ENCODE measurements at places on chromosomes 3 and 15. TPM values are rescaled to one million over a fixed set of nuclear protein-coding genes. Genes with fewer than 3 reads are reported as not detected.
A peak's percentile ranks its signal among the peaks of the same experiment; 100 is the strongest.

- DNase-seq: peak; percentile 31
Observed at GRCh38 chr15:41546851-41547786, 3.1 kb upstream of the RPAP1 start.

DNA sequence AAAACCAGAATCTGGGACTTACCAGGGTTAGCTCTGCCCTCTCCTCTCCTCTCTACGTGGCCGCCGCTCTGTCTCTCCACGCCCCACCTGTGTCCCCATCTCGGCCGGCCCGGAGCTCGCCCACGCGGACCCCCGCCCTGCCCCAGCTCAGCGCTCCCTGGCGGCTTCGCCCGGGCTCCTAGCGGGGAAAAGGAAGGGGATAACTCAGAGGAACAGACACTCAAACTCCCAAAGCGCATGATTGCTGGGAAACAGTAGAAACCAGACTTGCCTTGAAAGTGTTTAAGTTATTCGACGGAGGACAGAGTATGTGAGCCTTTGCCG is 5.4 kb downstream of the ISL2 start:
- no peak for DNase-seq

The ADCY5 gene
- polyA plus RNA-seq: 0.23 TPM

GRCh38 chr3:53162672-53163443 is 1.8 kb downstream of the PRKCD start:
- DNase-seq: no peak

- no peak for DNase-seq
Observed at GRCh38 chr3:192063570-192063969, 602.6 kb downstream of the PYDC2 start.

The LEKR1 gene
- polyA plus RNA-seq: 0.53 TPM

The CCR5 gene
- polyA plus RNA-seq: not detected

The PRR23A gene
- not detected for polyA plus RNA-seq

DNA sequence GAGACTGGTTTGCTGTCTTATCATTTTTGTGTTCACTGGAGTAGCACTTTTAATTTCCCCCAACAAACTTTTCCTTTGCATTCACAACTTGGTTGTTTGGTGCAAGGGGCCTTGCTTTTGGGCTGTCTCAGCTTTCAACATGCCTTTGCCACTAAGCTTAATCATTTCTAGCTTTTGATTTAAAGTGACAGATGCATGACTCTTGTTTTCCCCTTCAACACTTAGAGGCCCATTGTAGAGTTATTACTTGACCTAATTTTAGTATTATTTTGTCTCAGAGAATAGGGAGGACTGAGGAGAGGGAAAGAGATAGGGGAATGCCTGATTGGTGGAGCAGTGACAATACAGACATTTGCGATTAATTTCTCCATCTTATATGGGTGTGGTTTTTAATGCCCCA is 340.1 kb upstream of the MANF start:
- no peak for DNase-seq

DNA sequence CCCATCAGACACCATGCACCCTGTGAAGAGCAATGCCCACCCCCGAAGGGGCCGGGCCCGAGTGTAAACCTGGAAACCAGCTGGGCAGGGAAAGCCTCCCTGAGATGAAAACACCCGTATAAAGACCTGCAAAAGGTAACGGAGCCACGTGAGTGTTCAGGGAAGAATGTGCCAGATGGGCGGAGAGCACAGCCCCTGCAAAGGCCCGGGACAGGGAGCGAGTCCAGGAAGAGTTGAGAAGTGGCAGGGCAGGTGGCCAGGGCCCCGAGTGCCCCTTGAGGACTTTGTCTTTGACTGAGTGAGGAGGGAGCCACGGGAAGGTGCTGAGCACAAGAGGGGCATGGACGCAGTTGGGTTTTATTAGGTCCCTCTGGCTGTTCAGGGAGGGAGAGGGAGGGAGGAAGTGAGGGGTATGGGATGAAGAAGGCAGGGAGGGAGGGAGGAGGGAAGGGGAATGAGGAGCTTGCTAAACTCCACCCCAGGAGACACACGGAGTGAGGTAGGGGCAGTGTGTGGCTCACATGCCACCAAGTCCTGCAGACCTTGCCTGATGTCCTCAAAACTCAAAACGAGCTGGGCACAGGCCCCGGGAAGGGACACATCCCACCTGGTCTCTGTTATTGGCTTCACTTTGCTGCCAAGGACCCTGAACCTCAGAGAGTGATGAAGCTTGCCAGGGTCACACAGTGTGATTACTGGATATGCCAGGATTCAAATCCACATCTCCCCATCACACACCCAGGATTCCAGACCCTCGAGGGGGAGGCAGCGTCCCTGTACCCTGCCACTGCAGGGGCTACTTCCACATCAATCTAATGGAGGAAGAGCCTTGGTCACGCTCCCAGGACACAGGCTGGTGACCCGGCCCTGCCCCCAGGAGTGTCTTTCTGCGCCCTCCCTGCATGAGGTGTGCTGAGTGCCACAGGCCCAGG is 49.1 kb upstream of the IQSEC1 start:
- no peak for DNase-seq

The TUBGCP4 gene
- polyA plus RNA-seq: 10.2 TPM

The GHSR gene
- polyA plus RNA-seq: not detected

The NPAP1 gene
- polyA plus RNA-seq: not detected

- no peak for DNase-seq
Observed at GRCh38 chr3:32813180-32813579, 4.6 kb upstream of the TRIM71 start.

- DNase-seq: no peak
Observed at GRCh38 chr3:38613426-38613825, 36.1 kb downstream of the SCN5A start.

GRCh38 chr15:58698887-58699641 is 50.4 kb downstream of the ADAM10 start:
- DNase-seq: no peak

GRCh38 chr3:2656806-2657777 is 453.1 kb downstream of the IL5RA start:
- no peak for DNase-seq

DNA sequence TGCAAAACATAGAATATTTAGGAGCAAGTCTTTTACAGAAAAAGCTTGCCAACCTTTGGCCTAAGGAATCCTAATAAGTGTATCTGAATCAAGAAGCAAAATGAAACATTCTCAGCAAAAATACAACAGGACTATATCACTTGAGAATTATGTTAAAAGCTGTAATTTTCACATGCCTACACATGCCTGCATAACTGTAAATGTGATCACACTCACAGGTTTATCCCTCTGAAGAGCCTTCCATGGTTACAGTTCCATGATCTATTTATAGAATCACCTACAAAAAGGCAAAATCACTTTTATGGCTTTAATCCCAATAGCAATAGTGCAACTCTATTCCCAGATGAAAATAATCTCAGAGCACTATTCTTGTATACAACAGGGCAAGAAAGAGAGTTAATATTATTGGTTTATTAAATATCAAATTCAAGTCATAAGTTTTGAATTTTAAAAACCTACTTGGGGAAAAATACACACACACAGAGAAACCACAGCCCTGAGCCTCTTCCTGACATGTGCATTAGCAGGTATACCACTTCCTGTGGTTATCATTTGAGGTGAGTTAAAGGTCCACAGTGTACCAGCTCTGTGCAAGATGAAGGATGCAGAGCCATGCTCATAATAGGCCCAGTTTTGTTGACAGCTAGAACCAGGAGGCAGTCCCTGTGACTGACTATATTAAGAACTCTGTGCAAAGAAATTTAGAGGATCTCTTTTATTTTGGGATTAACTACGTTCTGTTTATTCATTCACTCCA is 252.5 kb upstream of the TGFBR2 start:
- no peak for DNase-seq

DNA sequence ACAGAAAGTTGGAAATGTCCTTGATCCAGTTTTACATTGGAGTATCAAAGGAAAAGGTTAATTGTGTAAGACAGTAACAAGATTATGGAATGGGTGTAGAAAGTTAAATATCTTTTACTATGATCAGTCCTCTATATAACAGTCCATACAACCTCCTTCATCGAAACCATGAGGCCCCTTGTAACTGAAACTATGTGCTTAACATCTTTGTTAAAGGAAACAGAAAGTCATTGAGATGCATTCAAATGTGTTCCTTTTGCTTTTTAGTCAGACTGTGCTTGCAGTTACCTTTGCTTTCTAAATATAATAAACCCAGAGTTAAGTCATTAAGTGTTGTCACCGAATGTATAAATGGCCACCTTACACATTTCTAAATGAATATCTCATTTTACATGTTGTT is 1298.5 kb downstream of the ROBO2 start:
- no peak for DNase-seq

- DNase-seq: no peak
Observed at GRCh38 chr3:148588291-148588690, 109.4 kb upstream of the AGTR1 start.

GRCh38 chr3:126313580-126314304 is 43.5 kb downstream of the KLF15 start:
- no peak for DNase-seq

- no peak for DNase-seq
Observed at GRCh38 chr3:7144697-7145308, 283.9 kb downstream of the GRM7 start.

DNA sequence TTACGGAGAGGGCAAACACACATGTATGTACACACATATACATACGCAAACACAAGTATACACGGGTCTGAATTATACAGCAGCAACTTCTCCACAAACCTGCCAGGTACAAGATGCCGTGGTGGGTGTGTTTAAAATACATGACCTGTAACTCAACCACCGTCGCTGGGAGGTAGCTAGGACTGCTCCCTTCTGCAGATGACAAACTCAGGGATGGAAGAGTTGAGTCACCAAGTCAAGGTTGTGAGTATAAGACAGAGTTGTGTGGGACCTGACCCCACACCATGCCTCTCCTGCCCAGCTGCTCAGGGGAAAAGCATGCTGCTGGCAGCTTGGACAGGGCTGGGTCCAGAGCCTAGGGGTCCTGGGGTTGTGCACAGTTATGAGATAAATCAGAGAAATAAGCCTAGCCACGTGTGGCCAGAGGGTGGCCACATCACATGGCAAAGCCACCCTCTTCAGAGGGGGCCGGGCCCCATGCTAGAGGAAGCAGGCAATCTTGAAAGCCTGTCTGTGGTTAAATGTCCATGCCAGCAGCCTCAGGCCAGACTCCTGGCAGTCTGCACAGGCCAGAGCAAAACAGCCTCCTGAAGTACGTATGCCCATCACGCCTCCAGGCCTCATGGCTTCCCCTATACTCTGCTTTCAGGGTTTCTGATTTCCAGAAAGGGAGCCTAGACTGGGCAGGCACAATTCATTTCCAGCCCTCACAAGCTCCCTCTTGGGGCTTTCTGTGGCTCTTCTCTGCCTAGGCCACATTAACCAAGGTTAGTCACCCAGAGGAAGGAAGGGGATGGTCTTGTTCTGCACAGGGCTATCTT is 107.7 kb upstream of the RPL32 start:
- DNase-seq: no peak

DNA sequence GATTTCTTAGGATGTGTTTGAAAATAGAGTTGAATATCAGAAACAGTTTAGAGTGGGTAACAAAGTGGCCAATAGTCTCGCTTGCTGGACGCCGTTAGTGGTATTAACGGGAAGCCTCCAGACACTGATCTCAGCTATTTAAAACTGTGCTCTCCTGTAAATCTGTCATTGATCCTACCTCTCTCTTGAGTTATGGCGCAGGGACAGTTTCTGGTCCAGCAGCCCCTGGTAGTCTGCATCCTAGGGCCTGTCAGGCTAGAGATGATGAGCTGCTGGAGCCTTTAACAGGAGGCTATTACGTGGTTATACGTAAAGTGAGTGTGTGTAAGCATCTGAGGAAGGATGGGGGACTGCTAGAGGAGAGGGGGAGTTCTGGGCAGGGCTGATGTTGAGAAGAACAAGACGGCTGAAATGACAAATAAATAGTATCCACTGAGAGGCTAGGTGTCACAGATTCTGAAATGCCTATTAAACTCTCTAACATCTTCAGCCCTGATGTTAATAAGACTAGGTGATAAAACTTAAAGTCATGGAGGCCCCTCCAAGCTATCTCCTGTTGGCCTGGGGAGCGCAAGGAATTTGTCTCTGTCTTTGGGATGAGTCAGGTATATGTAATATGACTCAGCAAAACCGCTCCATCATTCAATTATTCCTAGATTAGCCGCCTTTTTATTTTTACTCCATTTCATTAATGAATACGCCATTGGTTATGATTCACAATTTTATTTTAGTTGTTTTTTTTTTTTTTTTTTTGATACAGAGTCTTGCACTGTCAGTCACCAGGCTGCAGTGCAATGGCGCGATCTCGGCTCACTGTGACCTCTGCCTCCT is 155.7 kb downstream of the GREM1 start:
- no peak for DNase-seq

GRCh38 chr3:112357930-112358780 is 25.2 kb downstream of the CD200 start:
- DNase-seq: no peak

- no peak for DNase-seq
Observed at GRCh38 chr3:187012609-187013051, 82.3 kb downstream of the ST6GAL1 start.

- DNase-seq: no peak
Observed at GRCh38 chr3:32371461-32372212, 20.0 kb upstream of the CMTM7 start.

The BCL2A1 gene
- polyA plus RNA-seq: not detected

The NOX5 gene
- polyA plus RNA-seq: 0.86 TPM

The UQCC5 gene
- polyA plus RNA-seq: 11.9 TPM

DNA sequence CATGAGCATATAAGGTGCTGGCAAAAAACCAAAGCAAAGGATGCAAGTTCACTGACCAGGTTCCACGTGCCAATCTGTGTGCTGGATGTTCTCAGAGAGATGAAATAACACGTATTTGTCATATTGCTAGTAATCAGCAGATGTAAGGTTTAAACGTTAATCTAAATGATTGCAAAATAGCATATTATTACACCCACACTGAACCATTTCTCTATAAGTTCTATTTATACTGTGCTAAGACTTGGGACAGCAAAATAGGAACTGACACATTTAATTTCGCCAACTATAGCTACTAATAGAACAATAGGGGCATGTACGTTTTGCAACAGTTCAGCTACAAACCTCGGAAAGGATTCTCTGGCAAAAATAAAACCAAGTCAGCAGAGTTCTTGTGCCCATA is 350.3 kb upstream of the ZNF385D start:
- no peak for DNase-seq

- no peak for DNase-seq
Observed at GRCh38 chr3:122642935-122643334, 37.7 kb upstream of the PARP14 start.

The BRK1 gene
- 184 TPM for polyA plus RNA-seq

GRCh38 chr3:153115326-153115725 is 46.7 kb upstream of the RAP2B start:
- no peak for DNase-seq

DNA sequence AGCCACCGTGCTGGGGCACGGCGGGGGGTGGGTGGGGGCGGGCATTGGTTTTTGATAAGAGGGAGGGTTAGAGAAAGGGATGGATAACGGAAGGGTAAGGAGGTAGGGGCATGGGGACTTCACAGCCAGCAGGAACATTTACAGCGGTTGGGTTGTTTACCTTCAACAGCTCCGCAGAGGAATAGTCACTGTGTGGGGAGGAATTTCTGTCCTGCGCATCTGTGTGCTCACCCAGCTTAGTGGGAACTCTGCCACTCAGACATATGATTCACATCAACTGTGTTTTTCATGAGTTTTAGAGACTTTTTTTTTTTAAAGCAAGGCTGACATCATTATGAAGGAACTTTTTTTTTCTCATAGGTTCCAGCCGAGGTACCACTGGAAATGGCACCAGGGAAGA is 19.6 kb downstream of the CHRD start:
- peak; percentile 84 for DNase-seq

GRCh38 chr15:47618241-47618640 is 99.1 kb upstream of the SEMA6D start:
- DNase-seq: no peak
